Pons (tissue), 1 donor: ENCODE measurements at places on chromosomes 5 and 9.

GRCh38 chr5:125798307-125798706 is 624.9 kb upstream of the GRAMD2B start:
- no peak for DNase-seq

DNA sequence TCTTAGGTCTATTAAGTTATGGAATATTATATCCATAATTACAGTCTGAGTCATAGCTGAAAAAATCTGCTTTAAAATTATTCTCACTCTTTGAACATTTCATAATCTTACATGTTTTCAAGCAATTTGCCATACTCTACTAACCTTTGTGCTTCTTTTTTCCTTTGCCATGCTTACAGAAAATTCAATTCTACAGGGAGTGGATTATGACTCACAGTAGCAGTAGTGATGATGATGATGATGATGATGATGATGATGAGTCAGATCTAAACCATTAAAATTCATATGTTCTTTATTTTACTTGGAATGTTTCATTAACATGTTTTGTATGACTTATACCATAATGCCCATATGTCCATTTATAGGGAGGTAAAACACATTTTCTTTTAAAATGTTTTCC is 207.1 kb downstream of the VPS13A start:
- DNase-seq, result no peak

GRCh38 chr5:127013407-127013806 is 17.0 kb downstream of the MARCHF3 start:
- DNase-seq, result no peak

- DNase-seq, result no peak
Measured at GRCh38 chr9:112261133-112261532, 72.3 kb downstream of the PTBP3 start.

DNA sequence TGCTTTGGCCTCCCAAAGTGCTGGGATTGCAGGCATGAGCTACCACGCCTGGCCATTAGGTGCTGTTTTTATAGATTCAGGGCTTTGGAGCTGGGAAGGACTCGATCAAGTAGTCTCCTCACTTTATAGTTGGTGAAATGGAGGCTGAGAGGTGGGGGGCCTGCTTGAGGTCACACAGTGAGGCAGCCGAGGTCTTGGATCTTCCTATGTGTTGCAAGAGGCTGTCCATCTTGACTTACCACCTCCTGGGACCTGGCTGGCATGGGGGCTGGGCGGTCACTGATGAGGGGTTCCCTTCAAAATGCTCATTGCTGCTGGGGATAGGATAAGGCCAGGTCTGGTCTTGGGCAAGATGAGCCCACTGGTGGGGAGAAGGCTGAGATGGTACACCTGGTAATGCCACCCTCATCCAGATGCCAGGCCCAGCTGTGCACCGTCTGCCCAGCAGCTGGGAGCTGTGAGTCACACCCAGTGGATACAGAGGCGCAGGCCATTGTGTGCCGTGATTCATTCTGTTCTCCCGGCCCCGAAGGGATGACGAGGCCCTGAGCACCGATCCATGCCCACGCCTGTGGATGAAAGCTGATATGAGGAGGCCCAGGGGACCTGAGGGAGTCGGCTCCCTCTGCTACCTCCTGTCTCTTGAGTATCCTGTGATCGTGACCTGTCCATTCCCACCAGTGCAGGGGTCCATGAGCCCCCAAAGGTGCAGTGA is 10.5 kb upstream of the NDST1 start:
- DNase-seq, result peak; percentile 84

DNA sequence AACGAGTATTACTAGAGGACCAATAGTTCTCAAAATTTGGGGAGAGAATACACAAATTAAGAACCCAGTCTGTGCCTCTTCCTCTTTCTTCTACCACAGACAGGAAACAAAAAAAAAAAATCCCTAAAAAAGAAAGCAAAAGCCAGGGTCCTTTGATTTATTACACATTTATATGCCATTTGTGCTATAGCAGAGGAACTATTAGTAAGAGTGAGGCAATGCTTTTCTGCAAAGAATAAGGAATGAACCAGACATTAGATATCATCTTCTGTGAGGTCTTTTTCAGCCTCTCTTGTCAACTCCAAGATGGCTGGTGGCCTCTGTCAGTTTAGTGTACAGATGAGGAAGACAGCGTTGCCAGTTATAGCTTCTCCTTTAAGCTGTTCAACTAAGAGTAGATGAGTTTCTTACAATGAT is 127.6 kb downstream of the RFX3 start:
- DNase-seq, result peak; percentile 63

DNA sequence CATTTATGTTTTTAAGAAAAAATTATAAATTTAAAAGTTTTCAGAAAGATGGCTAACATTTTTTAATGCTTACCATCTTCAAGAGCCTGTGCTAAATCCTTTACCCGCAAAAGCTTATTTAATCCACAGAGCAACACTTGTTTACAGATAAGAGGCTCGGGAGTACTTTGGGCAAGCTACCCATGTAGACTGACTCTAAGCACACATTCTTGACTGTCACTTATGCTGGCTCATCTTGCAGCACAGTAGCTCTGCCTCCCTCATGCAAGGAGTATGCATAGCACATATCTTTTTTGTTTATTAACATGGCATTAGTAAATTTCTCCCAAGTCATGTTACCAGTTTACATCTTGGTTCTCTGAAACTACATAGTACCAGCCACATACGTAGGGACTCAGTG is 14.7 kb downstream of the SH3RF2 start:
- DNase-seq, result no peak

- DNase-seq, result peak; percentile 74
Measured at GRCh38 chr9:134283111-134283515, 43.1 kb upstream of the RXRA start.

DNA sequence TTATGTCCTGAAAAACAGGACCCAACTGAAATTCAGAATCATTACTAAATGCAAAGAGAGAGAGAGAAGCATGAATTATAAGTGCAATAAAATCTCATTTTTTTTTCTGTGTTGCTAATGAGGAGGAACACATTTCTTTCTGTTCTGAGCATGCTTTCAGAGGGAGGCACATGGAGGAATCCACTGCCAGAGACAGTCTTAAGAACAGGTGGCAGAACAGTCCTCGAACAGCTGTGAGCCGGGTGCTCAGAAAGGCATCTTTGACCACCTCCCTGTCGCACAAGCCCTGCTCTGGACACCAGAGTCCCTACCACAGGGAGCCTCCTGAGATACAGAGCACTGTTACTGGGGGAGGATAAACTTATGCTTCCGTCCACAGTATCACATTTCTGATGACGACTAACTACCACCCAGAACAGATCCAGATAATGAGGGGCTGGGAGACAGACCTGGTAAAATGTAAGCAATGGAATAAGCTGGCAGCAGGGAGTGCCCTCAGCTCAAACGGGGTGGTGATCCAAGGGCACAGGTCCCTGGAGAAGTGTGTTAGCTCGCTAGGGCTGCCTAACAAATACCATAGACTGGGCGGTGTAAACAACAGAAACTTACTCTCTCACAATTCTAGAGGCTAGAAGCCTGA is 134.0 kb downstream of the SLC1A3 start:
- no peak for DNase-seq

- DNase-seq, result no peak
Measured at GRCh38 chr5:176547802-176548201, 1.3 kb upstream of the CDHR2 start.

DNA sequence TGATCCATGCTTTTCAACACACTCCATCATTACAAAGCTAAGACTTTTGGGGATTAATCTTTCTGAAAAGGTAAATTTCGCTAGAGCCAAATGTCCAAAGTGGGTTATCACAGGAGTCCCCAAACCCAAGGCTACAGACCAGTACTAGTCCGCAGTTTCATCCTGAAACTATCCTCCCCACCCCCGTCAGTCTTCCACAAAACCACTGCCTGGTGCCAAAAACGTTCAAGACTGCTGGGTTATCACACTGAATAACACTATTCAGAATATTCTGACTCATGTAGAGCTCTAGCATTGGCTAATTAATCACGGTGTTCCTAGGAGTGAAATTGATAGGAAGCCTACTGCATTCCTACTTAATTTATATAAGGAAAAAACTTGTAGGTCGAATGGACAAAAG is 24.7 kb downstream of the ERP44 start:
- DNase-seq, result peak; percentile 40

DNA sequence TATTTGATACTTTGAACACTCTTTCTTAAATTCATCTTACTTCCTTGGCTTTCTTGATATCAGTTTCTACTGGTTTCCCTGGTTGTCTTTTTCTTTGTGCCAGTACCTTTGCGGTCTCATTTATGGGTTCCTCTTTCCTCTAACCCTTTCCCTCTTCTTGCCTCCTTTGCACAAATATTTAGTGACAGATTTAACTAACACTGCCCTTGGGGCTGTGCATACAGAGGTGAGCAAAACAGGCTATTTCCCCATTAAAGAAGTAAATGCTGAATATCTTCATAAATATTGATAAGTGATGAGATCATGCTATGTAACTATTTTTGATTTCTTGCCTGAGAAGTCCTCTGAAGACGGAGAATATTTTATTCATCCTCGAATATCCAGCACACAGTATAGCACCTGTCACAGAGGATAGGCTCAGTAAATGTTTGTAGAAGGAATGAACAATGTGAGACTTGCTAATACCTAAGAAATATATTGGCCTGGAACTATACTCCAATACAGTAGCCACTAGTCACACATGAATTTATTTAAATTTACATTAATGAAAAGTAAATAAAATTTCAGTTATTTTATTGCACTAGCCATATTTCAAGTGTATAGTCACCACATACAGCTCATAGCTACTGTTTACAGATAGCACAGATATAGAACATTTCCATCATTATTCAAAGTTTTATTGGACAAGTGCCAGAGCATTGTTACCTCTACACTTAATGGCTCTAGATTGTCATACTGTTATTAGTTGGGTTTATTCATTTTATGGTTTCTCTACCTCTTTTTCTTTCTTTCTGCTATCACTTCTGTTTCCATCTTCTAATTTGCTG is 90.4 kb downstream of the RIC1 start:
- no peak for DNase-seq
